Activated CD4-positive, alpha-beta T cell treated with anti-CD3 and anti-CD28 coated beads for 36 hours (primary cell): ENCODE measurements at places on chromosomes 11 and 22.

DNA sequence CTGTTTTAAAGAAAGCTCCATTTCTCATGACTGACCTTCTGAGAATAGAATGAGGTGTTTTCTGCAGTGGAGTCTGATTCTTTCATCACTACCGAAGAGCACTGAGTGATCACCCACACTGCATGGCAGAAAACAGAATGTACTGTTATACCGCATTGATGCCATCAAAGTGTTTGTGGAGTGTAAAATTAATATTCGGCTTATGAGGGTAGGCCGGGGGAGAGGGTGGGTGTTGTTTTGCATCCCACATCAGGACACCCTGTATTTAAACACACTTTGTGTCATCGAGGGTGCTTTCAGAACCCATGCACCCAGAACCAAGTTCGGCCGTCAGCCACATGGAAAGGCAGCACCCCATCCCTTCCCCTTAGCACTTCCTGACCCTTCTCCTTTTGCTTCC is 41.3 kb upstream of the ETS1 start:
- peak; percentile 34 for DNase-seq

- no peak for DNase-seq
Observed at GRCh38 chr11:132024587-132025295, 654.3 kb downstream of the NTM start.

DNA sequence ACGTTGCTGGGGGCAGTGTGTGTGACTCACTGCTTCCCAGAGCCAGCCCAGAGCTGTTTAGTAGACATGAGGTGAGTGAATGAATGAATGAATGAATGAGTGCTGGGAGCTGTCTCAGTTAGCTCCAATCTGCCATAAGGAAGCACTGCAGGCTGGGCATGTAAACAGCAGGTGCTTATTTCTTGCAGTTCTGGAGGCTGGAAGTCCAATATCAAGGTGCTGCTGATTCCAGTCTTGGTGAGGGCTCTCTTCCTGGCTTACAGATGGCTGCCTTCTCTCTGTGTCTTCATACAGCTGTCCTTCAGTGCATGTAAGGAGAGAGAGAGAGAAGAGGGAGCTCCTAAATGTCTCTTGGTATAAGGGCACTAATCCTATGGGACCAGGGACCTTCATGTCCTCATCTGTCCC is 4.1 kb downstream of the C11orf21 start:
- no peak for DNase-seq

DNA sequence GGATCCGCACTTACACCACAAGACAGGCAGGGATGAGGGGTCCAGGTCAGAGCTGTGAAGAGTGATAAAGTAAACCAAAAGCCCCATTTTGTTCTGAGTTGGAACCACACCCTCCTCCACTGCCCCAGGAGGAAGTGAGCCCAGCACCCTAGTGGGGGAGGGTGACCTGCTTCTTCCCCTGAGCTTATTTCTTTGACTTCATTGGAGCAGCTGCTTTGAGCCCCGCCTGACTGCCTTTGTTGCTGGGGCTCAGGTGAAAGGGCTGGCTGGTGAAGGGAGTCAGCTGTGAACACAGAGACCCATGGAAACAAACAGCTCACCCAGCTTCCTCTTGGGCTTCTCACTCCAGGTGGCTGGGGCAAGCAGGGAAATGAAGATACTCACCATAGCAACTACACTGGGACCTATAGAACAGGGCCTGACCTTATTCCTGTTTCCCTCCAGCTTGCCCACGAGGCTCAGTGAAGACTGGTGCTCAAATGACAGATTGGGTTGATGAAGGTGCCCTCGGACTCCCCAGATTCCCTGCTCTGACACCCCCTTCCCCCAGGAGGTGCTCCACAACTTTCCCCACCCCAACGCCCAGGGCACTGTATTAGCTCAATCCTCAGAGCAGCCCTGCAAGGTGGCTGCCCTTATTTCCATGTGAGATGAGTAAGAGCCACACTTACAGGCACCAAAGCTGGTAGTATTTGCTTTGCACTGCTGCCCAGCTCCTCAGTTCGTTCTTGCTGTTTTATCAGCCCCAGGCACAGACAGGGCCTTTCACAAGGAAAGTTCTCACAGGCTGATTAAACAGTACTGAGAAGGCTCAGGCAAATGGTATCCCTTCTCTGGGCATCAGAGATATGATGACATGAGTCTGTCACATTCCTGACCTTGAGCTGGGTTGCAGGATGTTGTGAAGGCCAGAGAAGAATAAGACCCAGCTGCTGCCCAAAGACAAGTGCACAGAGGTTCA is 2.4 kb downstream of the UCP2 start:
- peak; percentile 82 for DNase-seq

GRCh38 chr22:31987218-31987617 is 42.9 kb downstream of the YWHAH start:
- no peak for DNase-seq

- DNase-seq = no peak
Observed at GRCh38 chr22:28903080-28903479, 19.7 kb downstream of the ZNRF3 start.

GRCh38 chr11:86245369-86246292 is 1.1 kb downstream of the EED start:
- peak; percentile 53 for DNase-seq

- DNase-seq = no peak
Observed at GRCh38 chr22:35555946-35556547, 15.4 kb downstream of the RASD2 start.

DNA sequence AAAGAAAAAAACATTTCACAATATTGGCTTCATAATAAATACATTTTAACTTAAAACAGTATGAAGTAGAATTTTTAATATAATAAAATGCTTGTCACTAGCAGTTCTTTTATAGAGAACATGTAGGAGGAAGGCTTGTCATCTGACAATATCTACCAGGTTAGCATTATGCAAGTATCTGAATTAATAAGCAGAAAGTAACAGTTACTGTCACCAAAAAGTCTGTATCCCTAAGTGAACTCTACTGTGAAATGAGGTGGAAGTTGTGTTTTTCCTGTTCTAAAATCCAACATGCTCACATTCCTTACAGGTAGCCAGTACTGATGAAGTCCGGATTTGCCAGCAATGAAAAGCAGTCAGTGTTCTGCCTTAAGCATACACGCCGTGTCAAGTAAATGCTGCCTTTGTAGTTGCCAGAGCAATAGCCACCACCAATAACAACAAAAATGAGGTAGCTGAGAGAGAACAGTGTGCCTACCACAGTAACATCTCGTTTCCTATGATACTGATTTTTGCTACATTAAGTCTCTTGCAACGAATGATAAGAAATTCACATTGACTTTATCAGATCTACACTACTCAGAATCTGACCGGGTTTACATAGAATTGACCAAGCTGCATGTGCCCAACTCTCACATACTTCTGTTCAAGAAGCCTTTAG is 95.5 kb downstream of the SIK3 start:
- no peak for DNase-seq

GRCh38 chr11:18144243-18144642 is 11.9 kb downstream of the MRGPRX3 start:
- no peak for DNase-seq

- DNase-seq = no peak
Observed at GRCh38 chr22:39294571-39295468, 24.6 kb downstream of the RPL3 start.

GRCh38 chr22:40932396-40932795 is 18.8 kb upstream of the RBX1 start:
- DNase-seq = no peak

DNA sequence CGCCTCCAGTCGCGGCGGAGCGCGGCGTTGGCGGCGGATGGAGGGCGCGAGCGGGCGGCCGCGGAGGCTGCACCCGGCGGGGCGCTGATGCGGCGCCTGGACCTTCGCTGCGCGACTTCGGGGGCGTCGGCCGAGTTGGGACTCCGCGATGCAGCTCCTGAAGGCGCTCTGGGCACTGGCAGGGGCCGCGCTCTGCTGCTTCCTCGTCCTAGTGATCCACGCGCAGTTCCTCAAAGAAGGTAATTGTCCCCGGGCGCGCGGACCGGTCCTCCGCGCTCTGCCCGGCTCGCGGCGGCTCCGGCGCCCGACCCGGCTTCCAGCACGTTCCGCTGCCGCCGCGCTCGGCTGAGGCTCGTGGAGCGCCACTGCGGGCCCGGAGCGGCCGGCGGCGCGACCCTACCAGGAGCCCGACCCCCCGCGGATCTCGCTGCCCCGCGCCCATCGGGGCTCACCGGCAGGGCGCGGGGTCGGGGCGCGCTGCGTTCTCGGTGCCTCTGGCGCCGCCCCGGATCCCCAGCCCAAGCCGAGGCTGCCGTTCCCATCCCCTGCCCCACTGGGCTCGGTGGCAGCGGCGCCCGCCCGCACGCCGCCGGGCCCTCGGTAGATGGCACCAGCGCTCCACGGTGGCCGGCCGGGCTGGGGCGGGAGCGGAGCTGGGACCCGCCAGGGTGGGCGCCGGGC is 1251.2 kb downstream of the BRD1 start:
- peak; percentile 39 for DNase-seq

- no peak for DNase-seq
Observed at GRCh38 chr11:72935700-72936099, 121.5 kb downstream of the ATG16L2 start.

- DNase-seq = no peak
Observed at GRCh38 chr11:66857234-66857926, 516 bp downstream of the LRFN4 start.

GRCh38 chr22:32355760-32356159 is 1.9 kb upstream of the RFPL3 start:
- no peak for DNase-seq

GRCh38 chr11:108871867-108872266 is 207.0 kb downstream of the DDX10 start:
- no peak for DNase-seq

GRCh38 chr11:22787551-22788162 is 41.9 kb downstream of the SVIP start:
- DNase-seq = peak; percentile 51

GRCh38 chr11:78277314-78277994 is 88.7 kb downstream of the USP35 start:
- DNase-seq = no peak

DNA sequence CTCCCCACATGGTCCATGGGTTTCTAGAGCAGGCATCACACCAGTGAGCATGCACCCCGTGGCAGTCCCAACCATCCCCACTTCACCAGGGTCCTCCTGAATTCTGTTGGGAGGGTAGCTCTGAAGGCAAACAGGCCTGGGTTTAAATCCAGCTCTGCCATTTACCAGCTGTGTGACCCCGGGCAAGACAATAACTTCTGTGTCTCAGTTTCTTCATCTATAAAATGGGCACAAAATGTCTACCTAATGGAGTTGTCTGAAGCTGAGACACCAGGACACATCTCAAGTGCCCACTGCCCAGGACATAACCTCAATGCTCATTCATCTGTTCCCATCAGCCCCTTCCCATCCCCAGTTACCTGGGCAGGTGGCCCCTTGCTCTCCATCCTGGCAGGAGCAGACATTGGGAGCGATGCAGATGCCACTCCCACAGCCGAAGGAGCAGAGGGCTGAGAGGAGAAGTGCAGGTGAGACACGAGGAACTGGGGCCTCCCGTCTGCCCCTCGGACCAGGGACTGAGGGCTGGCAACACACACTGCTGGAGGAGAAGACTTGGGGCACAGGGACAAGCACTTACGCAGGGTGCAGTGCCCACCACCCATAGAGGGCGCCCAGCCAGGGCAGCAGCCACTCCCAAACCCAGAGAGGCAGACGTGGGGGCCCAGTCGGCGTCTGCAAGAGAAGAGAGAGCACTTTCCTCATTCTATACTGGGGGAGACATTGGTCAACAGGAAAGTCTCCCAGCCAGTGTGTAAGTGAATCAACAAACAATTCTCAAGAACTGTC is 4.0 kb downstream of the VWCE start:
- peak; percentile 37 for DNase-seq

- no peak for DNase-seq
Observed at GRCh38 chr11:112780351-112781087, 180.7 kb upstream of the NCAM1 start.

DNA sequence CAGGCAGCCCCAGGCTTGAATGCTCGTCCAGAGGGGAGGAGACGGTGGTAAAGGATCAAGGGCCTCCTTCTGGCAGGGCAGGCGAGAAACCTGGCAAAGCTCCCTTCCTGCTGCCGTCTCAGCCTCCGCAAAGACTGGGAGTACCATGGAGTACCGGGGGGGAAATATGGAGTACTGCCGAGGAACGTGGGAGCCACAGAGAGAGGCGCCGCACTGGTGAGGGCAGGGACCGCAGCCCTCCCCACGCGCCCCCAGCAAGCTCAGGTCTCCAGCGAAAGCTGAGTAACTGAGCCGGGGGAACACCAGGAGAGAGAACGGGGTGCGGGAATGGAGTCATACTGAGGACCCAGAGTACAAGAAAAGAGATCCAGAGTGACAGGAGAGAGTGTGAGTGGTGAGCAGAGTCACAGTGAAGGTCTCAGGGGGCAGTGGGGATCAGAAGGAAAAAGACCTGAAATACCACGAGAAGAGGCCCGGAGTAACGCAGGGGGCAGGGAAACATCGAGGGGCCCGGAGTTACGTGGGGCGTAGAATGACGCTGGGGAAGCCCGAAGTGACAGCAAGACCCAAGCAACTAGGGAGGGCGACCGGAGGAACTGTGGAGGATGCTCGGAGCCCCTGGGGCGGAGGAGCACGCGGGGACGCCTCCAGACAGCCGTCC is 740 bp downstream of the EML3 start:
- peak; percentile 72 for DNase-seq

DNA sequence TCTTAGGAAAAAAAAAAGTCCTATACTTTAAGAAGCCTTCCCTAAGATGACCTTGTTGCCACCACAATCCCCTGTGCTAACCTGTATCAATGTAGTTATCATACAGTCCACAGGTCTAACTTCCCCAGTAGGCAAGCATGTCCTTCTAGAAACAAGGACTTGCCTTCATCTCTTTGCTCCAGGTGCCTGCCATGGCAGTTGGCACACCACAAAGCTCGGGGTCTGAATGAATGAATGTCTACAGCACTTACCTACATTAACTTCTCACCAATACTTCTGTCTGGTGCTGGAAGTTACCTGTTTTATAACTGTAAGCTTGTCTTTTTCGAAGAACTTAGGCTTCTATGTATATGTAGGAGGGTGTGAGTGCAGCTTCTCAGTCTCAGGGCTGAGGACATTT is 23.4 kb downstream of the CLPB start:
- DNase-seq = no peak

DNA sequence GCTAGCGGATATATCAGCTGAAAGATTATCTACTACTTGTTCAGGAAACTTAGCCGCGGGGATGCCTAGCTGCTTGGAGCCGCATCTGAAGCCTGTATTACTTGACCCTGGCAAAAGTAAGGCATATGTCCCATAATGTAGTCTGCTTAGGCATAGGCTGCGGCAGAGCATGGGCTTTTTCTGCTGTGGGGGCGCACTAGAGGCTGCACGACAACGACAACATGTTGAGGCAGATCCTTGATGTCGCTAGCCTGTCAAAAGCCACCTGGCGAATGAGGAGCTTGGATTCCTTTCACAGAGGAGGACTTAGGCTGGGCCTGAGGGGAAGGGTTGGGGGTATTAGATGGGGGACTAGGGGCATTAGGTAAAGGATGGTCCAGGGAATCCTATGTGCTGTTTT is 1.1 kb upstream of the OR52N2 start:
- DNase-seq = no peak

- DNase-seq = no peak
Observed at GRCh38 chr22:43921370-43921769, 2.2 kb upstream of the PNPLA3 start.

GRCh38 chr11:115324581-115325432 is 179.4 kb downstream of the CADM1 start:
- peak; percentile 30 for DNase-seq
